ENCODE measurements at places on chromosomes 7 and 10.

- DNase-seq = no peak
Measured at GRCh38 chr7:30286749-30287148, 2.4 kb downstream of the ZNRF2 start.

GRCh38 chr10:98195120-98195519 is 60.7 kb downstream of the R3HCC1L start:
- DNase-seq = no peak

DNA sequence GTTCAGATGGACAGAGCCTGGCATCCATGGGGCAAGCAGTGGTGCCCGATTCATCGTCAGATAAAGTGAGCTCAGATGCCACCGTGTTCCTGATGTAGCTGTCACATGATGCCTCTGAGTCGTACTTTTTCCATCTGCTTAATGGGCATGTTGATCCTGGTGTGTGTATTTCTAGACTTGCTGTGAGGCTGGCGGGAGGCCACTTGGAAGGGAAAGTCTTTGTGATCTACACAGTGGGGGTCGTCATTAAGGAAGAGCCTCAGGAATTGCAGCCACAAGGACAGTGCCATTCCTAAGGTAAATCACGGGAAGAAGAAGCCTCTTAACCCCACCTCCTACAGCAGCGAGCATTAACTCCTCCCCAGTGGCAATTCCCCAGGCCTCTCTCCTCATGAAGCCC is 63.0 kb downstream of the RGS10 start:
- DNase-seq = no peak

DNA sequence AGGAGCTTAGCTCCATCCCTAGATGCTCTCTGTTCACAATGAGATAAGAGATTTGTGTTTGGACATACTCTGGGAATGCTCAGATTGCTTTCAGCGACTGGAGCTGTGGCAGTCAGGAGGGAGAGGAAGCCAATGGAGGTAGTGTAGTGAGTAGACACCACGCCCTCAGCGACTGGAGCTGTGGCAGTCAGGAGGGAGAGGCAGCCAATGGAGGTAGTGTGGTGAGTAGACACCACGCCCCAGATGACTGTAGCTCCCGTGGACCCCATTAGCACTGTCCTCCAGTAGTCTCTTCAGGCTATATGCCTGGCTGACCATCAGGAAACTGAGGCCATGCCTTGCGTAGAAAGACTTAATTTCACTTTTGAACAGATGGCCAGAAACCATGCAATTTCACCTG is 1033.8 kb downstream of the NRG3 start:
- DNase-seq = no peak

DNA sequence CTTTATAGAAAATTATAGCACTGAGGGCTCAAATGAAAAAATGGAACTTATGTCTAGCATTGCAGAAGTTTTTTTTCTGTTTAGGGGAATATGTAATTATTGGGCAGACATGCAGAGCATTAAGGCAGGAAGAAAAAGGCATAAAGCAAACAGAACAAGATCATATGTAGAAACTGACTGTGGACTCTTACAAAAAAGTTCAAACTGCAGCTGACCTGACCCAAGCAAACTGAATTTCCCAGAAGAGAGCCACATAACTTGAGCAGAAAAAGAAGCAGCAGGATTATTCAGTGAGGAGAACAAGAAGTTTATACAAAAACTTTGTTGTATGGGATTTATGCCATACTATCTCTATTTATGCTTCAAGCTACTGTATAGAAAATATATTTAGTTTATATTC is 250.9 kb downstream of the PHF14 start:
- DNase-seq = no peak

DNA sequence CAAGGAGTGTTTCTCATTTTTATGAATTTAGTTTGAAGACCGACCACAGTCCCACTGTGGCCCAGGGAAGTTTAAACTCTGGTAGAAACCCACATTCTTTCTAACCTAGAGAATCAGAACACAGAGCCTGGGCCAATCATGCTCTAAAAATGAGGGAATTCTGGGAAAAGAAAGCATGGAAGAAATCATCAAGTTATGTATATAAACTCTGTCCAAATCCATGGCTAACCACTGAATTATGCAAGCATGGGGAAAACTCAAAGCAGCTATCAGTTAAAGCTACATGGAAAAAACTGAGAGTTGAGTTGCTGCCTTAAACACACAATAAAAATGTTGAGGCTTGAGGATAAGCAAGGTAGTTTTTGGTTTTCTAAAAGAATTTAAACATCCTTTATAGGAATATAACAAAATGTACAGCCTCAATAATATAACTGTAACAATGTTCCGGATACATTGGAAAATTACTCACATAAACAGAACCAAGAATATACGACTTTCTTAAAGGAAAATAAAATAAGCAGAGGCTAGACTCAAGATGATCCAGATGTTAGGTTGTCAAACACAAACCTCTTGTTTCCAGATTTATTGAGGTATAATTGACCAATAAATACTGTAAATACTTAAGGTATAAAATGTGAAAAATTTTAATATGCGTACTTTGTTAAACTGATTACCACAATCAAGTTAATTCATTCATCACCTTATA is 311.2 kb upstream of the GNAI1 start:
- DNase-seq = no peak

DNA sequence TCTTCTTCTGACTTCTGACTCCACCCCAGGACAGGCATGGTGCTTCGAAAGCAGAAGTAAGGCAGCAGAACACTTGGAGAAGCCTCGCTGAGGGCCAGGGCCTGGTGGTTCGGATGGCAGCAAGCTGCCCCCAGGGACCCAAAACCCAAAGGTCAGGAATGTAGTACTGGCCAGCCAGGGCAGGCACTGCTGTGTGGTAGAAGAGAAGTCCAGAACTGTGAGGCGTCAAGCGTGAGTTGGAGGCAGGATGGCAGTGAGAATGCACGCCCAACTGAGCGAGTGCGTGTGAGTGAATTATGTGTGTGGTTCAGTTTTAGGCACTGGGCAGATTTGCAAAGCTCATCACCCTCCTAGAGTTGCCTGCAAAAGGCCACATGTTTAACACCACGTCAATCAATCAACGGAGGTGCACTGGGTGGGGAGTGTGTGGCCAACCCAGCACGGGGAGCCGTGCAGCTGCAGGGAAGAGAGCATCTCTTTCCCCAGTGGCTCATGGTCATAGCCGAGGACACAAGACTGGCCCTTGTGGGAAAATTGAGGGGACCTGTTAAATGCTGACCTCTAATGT is 144.3 kb downstream of the KCNMA1 start:
- DNase-seq = no peak

- no peak for DNase-seq
Measured at GRCh38 chr10:58691528-58691927, 178.9 kb downstream of the BICC1 start.

DNA sequence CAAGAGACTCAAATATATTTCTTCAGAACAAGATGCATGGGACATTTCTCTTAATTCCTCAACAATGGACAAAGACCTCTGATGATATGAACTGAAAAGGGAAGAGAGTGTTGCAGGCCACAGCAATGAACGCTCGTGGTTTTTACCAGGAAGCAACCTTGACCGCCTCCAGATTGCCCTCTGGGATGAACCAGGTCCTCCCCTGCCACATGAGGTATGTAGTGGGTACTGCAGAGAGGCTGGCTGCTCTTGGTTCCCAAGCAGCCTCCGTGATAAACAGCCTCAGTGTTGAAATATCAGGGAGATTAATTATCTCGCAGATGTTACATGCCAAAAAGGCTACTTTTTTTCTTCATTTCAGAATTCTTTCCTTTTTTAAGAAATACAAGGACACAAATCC is 338.8 kb downstream of the ELMO1 start:
- DNase-seq = no peak

GRCh38 chr10:19579761-19580545 is 236.3 kb upstream of the PLXDC2 start:
- DNase-seq = no peak
